ENCODE measurements at places on chromosomes 4 and X. TPM values are rescaled to one million over a fixed set of nuclear protein-coding genes. Genes with fewer than 3 reads are reported as not detected.

CYP2U1 gene
- 60.2 TPM for total RNA-seq

MTCP1 gene
- 12.6 TPM for total RNA-seq

IRF2 gene
- total RNA-seq: 39.2 TPM

FRG2 gene
- 0.05 TPM for total RNA-seq

IL1RAPL1 gene
- 0.33 TPM for total RNA-seq

CFP gene
- 19.8 TPM for total RNA-seq

CFAP99 gene
- total RNA-seq: 0.19 TPM

NWD2 gene
- total RNA-seq: under 0.01 TPM

FANCB gene
- total RNA-seq: 7.2 TPM

GRCh38 chrX:107626481-107626880 lies 1.8 kb upstream of the PRPS1 start:
- no peak for DNase-seq
- no peaks in the 10 kb centered on the region for H3K27me3 ChIP-seq

DNA sequence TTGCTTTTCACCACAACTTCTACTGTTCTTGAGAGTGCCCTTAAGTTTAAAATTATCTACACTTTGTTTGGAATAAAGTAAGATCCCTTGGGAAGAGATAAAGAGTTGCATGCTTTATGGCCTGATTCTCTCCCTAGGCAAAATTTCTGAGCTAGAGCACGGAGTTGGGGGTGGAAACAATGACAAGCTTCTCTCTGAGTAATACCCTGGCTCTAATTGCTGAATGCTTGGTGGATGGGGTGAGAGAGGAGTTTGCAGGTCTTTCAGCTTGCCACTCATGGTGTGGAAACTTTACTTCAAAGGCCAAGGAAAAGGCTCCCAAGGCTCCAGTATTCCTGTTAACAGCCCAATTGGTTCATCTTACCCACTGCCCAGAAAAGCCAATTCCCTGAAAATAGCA lies 26.1 kb upstream of the PRDM8 start:
- no peak overlapping the region for H3K4me3 ChIP-seq
- no peak overlapping the region for H3K27ac ChIP-seq
- no peaks in the 10 kb centered on the region for H3K4me1 ChIP-seq
- no peaks in the 10 kb centered on the region for H3K27me3 ChIP-seq

DNA sequence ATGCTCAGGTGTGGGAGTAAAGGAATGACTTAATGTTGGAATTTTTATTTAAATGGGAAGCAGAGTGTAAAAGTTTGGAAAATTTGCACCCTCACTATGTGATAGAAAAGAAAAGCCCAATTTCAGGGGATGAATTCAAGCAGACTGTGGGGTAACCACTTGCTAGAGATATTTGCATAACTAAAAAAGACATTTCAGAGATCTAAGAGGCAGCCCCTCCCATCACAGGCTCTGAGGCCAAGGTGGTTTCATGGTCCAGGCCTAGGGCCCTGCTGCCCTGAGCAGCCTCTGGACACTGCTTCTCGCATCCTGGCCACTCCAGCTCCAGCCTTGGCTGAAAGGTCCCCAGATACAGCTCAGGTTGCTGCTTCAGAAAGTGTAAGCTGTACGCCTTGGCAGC lies 5.9 kb upstream of the XPNPEP2 start:
- H3K36me3 ChIP-seq: no peaks in the 10 kb centered on the region
- peaks cover 19% of the 10 kb centered on the region for H3K4me1 ChIP-seq
- DNase-seq: no peak
- no peaks in the 10 kb centered on the region for H3K27me3 ChIP-seq
- peak overlapping the region; percentile 69 for H3K27ac ChIP-seq
- H3K4me3 ChIP-seq: no peak overlapping the region

DNA sequence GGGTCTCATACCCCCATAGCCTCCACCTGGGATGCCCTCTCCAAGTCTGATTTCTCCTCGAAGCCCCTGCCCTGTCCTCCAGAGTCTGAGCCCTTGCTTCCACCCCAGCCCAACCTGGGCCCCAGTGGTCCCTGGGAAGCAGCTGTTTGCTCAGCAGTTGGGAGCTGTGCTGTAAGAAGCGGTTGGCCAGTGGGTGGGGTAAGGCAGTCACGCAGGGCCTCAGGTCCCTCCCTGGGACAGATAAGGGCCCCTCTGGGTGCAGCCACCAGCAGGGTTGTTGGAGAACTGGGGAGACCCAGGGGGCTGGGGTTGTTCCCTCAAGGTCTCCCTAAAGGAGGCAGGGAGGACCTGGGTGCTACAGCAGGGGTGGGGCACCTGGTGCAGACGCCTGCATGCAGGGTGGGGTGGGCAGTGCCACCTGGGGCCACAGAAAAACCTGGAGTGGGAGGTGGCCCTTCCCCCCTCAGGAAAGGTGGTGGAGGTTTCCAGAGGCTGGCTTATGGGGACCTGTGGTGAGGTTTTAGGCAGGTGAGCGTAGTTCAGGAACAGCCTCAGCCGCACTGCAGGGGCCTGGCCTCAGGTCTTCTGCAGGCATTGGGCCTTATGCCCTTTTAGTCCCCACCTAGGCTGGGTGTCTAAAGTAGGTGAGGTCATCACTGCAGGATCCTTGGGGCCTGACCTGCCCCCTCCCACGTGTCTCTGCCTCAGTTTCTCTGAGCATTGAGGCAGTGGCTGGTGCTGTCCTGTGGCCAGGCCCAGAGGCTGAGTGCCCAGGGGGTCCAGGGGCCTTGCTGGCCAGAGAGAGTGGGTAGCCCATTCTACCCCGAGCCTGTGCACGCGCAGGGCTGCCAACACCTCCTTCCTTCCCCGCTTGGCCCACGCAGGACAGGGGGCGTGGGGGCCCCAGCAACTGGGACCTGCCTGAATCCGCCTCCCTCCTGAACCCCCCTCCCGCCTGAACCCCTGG lies 3.1 kb upstream of the SLC26A1 start:
- peaks cover 40% of the 10 kb centered on the region for H3K27me3 ChIP-seq
- no peak overlapping the region for H3K4me3 ChIP-seq
- DNase-seq: no peak
- no peaks in the 10 kb centered on the region for H3K36me3 ChIP-seq

DNA sequence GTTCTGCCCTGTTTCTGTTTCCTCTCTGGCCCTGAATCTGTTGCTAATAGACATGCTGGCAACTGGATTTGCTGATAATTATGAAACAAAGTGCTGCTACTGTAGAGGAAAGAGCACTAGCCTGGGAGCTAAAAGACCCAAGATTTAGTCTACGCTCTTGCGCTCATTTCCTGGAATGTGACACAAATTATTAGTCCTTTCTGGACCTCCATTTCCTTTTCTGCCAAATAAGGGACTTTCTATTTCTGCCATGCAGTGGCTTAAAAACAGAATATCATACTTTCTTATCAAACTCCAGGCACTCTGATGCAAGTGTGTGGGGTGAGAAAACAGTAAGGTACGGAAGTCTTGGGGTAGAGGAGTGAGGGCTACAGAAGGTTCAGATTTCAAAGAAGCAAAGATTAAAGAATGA lies 48.3 kb upstream of the GPR174 start:
- no peaks in the 10 kb centered on the region for H3K36me3 ChIP-seq
- no peaks in the 10 kb centered on the region for H3K27me3 ChIP-seq
- H3K27ac ChIP-seq: no peak overlapping the region

- no peaks in the 10 kb centered on the region for H3K36me3 ChIP-seq
- no peak for DNase-seq
- H3K4me1 ChIP-seq: no peaks in the 10 kb centered on the region
Observed at GRCh38 chr4:48360285-48361011, 19.1 kb downstream of the SLAIN2 start.

GRCh38 chr4:154490234-154490582 lies 1.4 kb downstream of the DCHS2 start:
- DNase-seq: no peak
- no peaks in the 10 kb centered on the region for H3K36me3 ChIP-seq
- peaks cover 47% of the 10 kb centered on the region for H3K27me3 ChIP-seq
- no peaks in the 10 kb centered on the region for H3K4me1 ChIP-seq

- no peak for DNase-seq
- H3K27ac ChIP-seq: no peak overlapping the region
- no peaks in the 10 kb centered on the region for H3K4me1 ChIP-seq
- H3K27me3 ChIP-seq: no peaks in the 10 kb centered on the region
- H3K4me3 ChIP-seq: no peak overlapping the region
Observed at GRCh38 chr4:147741190-147741788, 9.4 kb downstream of the ARHGAP10 start.

- DNase-seq: no peak
- H3K36me3 ChIP-seq: no peaks in the 10 kb centered on the region
- no peak overlapping the region for H3K4me3 ChIP-seq
- H3K27ac ChIP-seq: no peak overlapping the region
Observed at GRCh38 chr4:187362937-187363857, 632.4 kb upstream of the ZFP42 start.

GRCh38 chr4:46389301-46389775 lies 590 bp downstream of the GABRA2 start:
- no peak overlapping the region for H3K4me3 ChIP-seq
- no peak for DNase-seq
- H3K36me3 ChIP-seq: no peaks in the 10 kb centered on the region
- no peaks in the 10 kb centered on the region for H3K4me1 ChIP-seq
- H3K27me3 ChIP-seq: peaks cover 21% of the 10 kb centered on the region

- no peak overlapping the region for H3K4me3 ChIP-seq
- H3K36me3 ChIP-seq: peaks cover 20% of the 10 kb centered on the region
- no peaks in the 10 kb centered on the region for H3K27me3 ChIP-seq
- no peak overlapping the region for H3K27ac ChIP-seq
- H3K4me1 ChIP-seq: no peaks in the 10 kb centered on the region
Observed at GRCh38 chr4:38692421-38692820, 28.4 kb downstream of the KLF3 start.

GRCh38 chrX:69162361-69162865 lies 2.8 kb downstream of the PJA1 start:
- H3K4me1 ChIP-seq: no peaks in the 10 kb centered on the region
- H3K36me3 ChIP-seq: no peaks in the 10 kb centered on the region
- no peak for DNase-seq
- no peak overlapping the region for H3K27ac ChIP-seq

GRCh38 chrX:53714580-53715345 lies 28.2 kb upstream of the HUWE1 start:
- no peaks in the 10 kb centered on the region for H3K36me3 ChIP-seq
- no peaks in the 10 kb centered on the region for H3K27me3 ChIP-seq
- H3K4me1 ChIP-seq: peaks cover 21% of the 10 kb centered on the region
- DNase-seq: peak; percentile 23
- no peak overlapping the region for H3K4me3 ChIP-seq

DNA sequence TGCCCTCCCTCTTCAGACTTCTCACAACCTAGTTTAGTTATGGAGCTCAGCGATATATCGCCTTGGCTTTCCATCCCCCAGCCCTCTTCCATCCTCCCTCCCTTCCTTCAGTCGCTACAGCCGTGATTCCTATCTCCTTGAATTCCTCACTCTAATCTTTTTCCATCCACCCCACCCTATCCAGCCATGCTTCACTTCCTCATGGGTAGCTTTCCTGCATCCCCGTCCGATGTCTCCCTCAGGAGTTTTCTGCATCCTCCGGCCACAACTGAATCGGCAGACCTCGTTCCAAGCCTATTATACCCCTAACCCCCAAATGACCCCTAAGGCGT lies 456 bp downstream of the SNX12 start:
- H3K36me3 ChIP-seq: no peaks in the 10 kb centered on the region
- H3K4me3 ChIP-seq: peak overlapping the region; percentile 65
- H3K27ac ChIP-seq: peak overlapping the region; percentile 23
- DNase-seq: no peak

DNA sequence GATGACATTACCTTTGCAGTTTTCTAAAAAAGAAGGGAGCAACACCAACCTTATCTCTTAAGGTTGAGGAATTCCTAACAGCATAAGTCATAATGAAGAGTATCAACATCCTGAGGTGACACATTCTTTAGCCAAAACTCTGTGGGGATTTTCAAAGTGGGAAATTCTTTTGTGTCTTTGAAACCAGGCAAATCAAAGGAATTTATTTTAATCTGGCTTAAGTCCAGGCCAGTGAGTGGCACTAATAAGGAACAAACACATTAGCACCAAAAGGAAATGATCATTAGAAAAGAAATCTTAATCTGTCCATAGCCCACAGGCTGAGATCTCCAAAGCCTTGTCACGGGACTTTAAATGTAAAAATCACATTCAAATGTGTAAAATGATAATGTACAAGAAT lies 110.1 kb downstream of the LARP7 start:
- H3K36me3 ChIP-seq: no peaks in the 10 kb centered on the region
- DNase-seq: no peak
- H3K4me3 ChIP-seq: no peak overlapping the region
- no peak overlapping the region for H3K27ac ChIP-seq
- H3K27me3 ChIP-seq: no peaks in the 10 kb centered on the region
- no peaks in the 10 kb centered on the region for H3K4me1 ChIP-seq

- H3K27me3 ChIP-seq: no peaks in the 10 kb centered on the region
- H3K4me3 ChIP-seq: no peak overlapping the region
- no peak for DNase-seq
- H3K36me3 ChIP-seq: no peaks in the 10 kb centered on the region
Observed at GRCh38 chr4:54392479-54392878, 163.4 kb downstream of the PDGFRA start.

GRCh38 chrX:261167-261918 lies 19.8 kb upstream of the PLCXD1 start:
- H3K36me3 ChIP-seq: no peaks in the 10 kb centered on the region
- no peak overlapping the region for H3K4me3 ChIP-seq
- DNase-seq: no peak
- no peak overlapping the region for H3K27ac ChIP-seq

- DNase-seq: no peak
- no peaks in the 10 kb centered on the region for H3K36me3 ChIP-seq
- peak overlapping the region; percentile 94 for H3K27ac ChIP-seq
- H3K27me3 ChIP-seq: no peaks in the 10 kb centered on the region
Observed at GRCh38 chrX:119693996-119694451, 1.1 kb upstream of the SEPTIN6 start.

- no peaks in the 10 kb centered on the region for H3K36me3 ChIP-seq
- no peak overlapping the region for H3K4me3 ChIP-seq
- peaks cover 47% of the 10 kb centered on the region for H3K4me1 ChIP-seq
- no peak overlapping the region for H3K27ac ChIP-seq
Observed at GRCh38 chr4:140099983-140100382, 54.0 kb downstream of the MAML3 start.

- H3K36me3 ChIP-seq: peaks cover 8% of the 10 kb centered on the region
- DNase-seq: no peak
- no peaks in the 10 kb centered on the region for H3K27me3 ChIP-seq
- H3K4me3 ChIP-seq: no peak overlapping the region
- no peak overlapping the region for H3K27ac ChIP-seq
- no peaks in the 10 kb centered on the region for H3K4me1 ChIP-seq
Observed at GRCh38 chr4:960636-961350, 12.6 kb downstream of the DGKQ start.

- no peaks in the 10 kb centered on the region for H3K36me3 ChIP-seq
- H3K4me3 ChIP-seq: no peak overlapping the region
- no peak for DNase-seq
- no peak overlapping the region for H3K27ac ChIP-seq
- H3K4me1 ChIP-seq: no peaks in the 10 kb centered on the region
Observed at GRCh38 chr4:92988301-92988700, 684.5 kb downstream of the GRID2 start.
